ENCODE measurements at places on chromosomes 7 and 10.
A peak's percentile ranks its signal among the peaks of the same experiment; 100 is the strongest.

DNA sequence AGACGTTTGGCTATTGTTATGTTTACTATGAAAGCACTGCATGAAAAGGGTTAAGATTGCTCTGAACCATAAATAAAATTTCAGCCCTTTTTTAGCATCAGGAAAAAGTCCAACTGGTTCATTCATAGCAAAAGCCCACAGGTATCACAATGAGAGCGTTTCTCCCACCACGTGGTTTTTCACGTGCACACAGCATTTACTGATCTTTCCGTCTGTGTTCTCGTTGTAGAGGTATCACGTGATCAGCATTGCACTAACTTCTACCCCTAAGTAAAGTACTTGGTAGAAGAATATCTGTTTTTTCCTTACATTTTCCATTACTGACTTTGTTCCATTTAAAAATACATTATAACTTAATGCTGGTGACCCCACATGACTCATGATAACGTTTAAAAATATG is 17.8 kb upstream of the CCDC3 start:
- DNase-seq, result no peak

DNA sequence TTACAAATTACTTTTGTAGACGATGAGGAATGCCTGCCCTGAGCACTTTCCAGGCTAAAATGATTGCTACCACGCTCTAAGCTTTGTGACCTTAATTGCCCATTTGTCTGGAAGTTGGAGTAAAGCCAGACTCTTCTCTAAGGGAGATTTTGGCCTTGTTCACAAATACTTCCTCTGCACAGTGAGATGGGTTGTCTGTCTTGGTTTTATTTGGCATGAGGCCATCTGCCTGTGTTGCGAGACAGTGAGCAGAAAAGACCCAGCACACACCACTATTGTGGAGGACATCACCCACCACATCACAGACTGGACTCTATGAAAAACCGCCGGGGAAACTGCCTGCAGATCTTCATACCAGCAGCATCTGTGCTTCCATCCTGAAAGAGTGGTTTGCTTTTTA is 138.4 kb downstream of the BICC1 start:
- DNase-seq, result no peak

- no peak for DNase-seq
These were observed 32.2 kb downstream of the DNAJB12 start for GRCh38 chr10:72322280-72323058.

DNA sequence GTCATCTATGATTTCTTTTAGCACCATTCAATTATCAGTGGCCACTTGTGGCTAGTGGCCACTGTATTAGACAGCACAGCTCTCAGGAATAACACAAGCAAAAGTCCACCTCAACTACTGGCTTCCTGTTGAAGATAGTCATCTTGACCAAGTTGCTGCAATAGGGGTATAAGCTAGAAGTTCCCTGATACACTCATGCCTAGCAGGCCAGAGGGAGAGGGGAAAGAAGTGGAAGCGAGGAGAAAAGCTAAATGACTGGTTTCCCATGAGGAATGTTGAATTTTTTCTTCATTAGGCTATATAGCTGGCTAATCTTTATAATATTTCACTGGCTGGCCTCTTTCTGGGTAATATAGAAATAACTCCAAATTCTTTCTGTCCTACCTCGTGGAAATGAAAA is 327.5 kb upstream of the MEOX2 start:
- no peak for DNase-seq

DNA sequence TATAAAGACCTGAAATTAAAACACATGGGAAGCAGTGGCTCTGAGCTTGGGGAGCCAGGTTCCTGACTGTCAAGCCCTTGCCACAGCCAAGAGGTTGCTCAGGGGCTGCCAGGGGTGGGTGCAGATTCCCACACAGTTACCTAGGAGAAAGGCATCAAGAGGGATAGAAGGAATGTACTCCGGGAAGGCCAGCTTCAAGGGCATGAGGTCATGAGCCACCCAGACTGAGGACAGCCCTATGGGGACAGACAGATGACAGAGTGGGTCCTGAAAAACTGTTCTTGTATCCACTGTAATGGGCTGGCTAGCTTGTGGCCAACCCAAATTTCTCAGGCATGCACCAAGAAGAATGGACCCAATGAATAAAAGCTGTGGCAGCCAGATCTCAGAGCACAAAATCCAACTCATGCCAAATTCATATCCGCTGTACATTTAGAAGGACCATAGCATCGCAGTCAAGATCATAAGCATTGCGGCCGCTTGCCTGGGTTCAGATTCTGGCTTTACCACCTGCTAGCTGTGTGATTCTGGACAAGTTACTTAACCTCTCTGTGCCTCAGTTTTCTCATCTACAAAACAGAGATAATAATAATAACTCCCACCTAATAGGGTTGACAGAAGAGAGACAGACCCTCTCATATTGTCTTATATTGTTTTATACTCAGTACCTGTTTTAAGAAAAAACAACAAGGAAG is 44.9 kb upstream of the KCNMA1 start:
- DNase-seq, result no peak

DNA sequence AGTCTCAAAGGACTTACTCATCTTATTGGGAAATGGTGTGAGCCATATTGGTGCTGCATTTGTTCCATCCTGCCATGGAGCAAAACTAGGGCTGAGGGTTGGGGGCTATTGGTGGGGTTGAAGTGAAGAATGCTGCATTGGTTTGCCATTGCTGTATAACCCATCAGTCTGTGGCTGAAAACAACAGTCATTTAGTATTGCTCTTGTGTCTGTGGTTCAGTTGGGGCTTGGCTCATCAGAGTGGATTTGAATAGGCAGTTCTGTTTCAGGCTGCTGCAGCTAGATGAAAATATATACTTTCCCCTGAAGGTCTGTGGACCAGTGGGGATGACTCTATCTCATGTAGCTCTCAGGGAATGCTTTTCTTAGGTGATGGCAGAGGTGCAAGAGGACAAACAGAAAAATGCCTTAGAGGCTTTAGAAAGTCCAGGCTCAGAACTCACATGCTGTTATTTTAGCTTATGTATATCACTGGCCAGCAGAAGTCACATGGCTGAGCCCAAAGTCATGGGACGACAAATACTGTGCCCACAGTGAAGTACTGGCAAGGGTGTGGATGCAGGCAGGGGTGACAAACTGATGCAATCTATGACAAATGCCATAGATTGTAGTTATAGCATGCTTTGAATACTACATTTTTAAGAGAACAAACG is 15.2 kb upstream of the EXOC6 start:
- no peak for DNase-seq

DNA sequence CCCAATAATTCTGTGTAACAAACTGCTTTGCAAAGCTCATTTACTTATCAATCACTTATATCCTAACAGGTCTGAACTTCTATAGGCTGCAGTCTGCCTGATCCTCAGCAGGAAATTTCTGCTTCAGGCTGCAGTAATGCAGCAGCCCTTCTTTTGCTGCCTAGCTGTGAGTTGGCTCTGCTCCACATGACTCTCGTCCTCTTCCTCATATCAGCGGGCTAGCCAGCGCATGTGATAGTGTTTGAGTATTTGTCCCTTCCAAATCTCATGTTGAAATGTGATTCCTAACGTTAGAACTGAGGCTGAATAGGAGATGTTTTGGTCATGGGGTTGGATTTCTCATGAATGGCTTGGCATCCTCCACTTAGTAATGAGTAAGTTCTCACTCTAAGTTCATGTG is 387.8 kb downstream of the SEMA3D start:
- no peak for DNase-seq

DNA sequence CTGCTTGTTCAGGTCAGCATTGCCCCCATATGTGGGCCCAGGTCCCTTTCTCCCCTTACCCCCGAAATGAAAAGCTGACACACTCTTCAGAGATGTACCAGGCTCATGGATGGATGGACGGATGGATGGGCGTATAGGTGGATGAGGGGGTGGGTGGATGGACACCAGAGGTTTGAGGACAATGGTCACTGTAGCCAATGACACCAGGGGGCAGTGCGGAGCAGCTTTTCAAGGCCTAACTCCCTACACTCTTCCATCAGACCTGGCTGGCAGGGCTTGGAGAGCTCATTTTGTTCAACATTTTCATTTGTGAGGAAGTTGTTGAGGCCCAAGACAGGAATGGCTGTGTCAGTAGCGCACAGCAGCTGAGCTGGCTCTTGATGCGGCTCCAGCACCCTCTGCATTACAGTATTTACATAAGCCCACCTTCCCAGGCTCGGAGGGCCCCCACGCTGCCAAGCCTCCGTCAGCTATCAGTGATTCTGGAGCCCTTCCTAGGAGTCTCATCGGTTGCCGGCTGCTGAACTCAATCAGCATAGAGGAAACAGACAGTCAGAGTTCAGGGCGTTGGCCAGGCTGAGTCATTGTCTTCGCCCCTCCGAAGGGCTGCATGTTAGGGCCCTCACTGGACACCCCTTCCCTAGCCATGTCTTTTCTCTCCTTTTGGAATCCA is 11.6 kb upstream of the FFAR4 start:
- peak; percentile 89 for DNase-seq

- no peak for DNase-seq
These were observed 13.5 kb downstream of the ZC3HC1 start for GRCh38 chr7:130037703-130038102.

DNA sequence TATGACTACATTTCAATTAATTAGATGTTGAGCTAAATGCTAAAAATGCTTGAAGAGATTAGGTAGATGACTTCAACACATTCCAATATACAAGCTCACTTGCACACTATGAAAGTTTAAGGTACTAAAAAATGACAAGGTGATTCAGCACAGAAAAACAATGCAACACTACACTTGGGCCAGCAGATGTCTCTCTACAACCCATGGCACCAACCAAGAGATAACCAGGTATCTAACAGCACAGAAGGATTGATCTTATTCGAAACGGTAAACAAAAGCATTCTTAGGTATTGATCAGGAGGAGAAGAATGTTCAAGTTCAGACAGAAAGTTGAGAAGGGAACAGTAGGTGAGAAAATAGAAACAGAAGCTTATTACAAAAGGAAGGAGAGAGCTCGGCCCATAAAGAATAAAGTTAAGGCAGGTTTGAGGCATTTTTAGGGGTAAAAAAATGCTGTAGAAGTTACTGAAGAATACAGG is 248.2 kb upstream of the KLF14 start:
- peak; percentile 58 for DNase-seq

DNA sequence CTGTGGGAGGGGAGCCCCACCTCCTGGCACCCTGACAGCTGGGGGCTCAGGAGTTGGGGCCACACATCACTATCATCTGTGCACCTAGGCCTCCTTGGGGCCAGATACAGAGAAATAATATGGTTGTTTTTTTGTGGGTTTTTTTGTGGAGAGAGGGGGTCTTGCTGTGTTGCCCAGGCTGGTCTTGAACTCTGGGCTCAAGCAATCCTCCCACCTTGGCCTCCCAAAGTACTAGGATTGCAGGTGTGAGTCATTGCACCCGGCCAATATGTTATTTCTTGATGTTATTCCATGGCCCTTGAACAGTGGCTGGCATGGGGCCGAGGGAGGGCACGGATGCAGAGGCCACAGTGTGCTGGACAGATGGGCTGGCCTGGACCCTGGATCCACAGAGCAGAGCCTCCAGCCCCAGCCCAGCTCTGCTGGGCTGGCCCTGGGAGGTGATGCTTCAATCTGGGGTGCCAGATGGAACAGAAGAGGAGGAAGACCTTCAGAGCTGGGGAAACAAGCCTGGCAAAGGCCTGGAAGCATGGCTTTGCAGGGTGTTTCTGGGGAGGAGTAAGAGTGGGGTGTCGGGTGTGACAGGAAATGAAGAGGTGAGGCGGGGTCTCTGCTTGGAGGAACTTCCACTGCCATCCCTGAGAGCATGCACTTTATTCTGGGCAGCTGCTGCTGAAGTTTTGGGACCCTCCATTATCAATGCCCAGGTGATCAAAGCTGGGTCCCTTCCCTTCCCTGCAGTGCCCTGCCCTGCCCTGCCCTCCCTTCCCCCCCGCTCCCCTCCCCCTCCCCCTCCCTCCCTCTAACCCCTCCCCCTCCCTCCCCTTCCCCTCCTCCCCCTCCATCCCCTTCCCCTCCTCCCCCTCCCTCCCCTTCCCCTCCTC is 3.7 kb upstream of the FZD9 start:
- no peak for DNase-seq

- no peak for DNase-seq
These were observed 131.9 kb downstream of the TNS3 start for GRCh38 chr7:47449810-47450590.

DNA sequence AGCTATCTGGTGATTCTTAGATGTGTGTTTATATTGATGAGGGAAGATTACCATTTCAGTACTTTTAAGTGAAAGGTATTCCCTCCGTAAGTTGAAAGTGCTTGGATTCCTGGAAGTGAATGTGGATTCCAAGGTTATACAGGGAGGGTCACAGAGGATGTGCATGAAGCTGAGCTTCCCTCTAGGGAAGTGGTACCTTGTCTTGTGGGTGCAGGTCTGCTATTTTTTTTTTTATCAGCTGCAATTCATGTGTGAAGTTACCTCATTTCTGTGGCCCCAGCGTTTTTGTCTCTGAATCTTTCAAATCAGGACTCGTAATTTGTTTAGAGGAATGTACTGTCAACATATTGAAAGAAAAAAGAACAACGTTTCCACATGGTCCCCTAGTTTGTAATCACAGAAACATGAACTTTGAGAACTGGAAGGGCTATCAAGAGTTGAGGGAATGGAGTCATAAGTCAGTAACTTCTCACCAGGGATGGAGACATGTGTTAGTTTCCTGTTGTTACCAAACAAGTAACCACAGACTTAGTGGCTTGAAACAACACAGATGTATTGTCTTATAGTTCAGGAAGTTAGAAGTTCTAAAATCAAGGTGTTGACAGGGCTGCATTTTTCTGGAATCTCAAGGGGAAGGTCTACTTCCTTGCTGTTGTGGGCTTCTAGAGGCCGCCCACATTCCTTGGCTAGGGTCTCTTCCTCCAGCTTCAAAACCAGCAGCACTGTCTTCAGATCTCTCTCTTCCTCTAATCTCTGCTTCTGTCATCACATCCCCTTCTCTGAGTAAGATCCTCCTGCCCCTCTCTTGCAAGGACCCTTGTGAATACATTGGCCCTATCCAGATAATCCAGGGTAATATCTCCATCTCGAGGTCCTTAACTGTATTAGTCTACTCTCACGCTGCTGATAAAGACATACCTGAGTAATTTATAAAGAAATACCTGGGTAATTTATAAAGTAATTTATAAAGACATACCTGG is 64.4 kb downstream of the RAB18 start:
- DNase-seq, result no peak

DNA sequence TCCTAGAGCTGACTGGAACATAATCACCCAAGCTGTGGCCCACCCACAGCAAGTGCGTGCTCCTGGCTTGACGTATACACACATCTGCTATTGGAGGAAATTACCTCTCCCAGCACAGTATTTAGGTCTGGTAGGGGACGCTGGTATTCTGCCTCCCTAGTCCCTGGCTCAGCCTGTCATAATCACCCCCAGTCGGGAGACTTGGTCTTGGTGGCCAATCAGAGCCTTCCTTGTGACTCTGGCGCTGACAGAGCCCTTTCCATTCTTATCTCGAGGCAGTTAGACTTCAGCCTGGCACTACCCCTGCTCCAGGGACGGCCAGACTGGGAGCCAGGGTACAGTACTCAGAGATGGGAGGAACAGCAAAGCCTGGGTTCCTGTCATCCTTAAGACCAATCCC is 14.3 kb upstream of the PRKAG2 start:
- no peak for DNase-seq

GRCh38 chr7:27239387-27240014 is 3.1 kb upstream of the EVX1 start:
- no peak for DNase-seq

Data from iPS-NIHi11 (cell line).